ENCODE measurements at places on chromosomes 12 and 14.

GRCh38 chr14:62158779-62159178 is 396.6 kb downstream of the SNAPC1 start:
- no peaks in the 10 kb centered on the region for H3K36me3 ChIP-seq
- no peak overlapping the region for H3K27ac ChIP-seq
- no peak overlapping the region for H3K4me3 ChIP-seq

DNA sequence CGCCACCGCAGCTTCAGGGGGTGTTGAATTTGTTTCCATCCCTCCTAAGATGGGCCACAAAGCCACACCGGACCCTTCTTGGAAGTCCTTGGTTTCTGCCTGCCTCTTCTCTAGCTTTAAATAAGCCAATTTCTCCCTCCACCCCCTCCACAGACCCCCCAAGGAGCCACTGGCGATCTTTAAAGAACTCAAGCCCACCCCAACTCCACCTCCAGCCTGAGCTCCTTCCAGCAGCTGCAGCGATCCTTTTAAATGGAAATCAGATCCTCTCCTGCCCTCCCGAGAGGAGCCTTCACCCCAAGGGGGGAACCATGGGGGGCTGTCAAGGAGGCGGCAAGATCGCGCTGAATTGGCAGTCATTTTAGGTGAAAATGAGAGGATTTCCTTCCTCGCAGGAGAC is 133.1 kb downstream of the NCOR2 start:
- H3K27me3 ChIP-seq, result no peaks in the 10 kb centered on the region
- no peak overlapping the region for H3K27ac ChIP-seq
- DNase-seq, result no peak
- H3K4me1 ChIP-seq, result no peaks in the 10 kb centered on the region
- no peaks in the 10 kb centered on the region for H3K36me3 ChIP-seq

GRCh38 chr12:108666401-108666881 is 32.7 kb upstream of the SELPLG start:
- no peak overlapping the region for H3K4me3 ChIP-seq
- DNase-seq, result peak; percentile 86
- H3K27ac ChIP-seq, result peak overlapping the region; percentile 80
- H3K4me1 ChIP-seq, result peaks cover 61% of the 10 kb centered on the region
- H3K27me3 ChIP-seq, result no peaks in the 10 kb centered on the region

- no peaks in the 10 kb centered on the region for H3K4me1 ChIP-seq
- no peak overlapping the region for H3K4me3 ChIP-seq
- no peaks in the 10 kb centered on the region for H3K36me3 ChIP-seq
- H3K27ac ChIP-seq, result no peak overlapping the region
- H3K27me3 ChIP-seq, result peaks cover 48% of the 10 kb centered on the region
- DNase-seq, result no peak
Measured at GRCh38 chr12:495466-495865, 35.7 kb downstream of the B4GALNT3 start.

- no peaks in the 10 kb centered on the region for H3K4me1 ChIP-seq
- H3K27ac ChIP-seq, result no peak overlapping the region
- H3K36me3 ChIP-seq, result no peaks in the 10 kb centered on the region
Measured at GRCh38 chr14:44180975-44181374, 326.1 kb downstream of the FSCB start.

GRCh38 chr14:96052541-96053247 is 13.5 kb downstream of the C14orf132 start:
- H3K4me1 ChIP-seq, result peaks cover 18% of the 10 kb centered on the region
- H3K4me3 ChIP-seq, result no peak overlapping the region
- H3K27ac ChIP-seq, result peak overlapping the region; percentile 81
- H3K27me3 ChIP-seq, result no peaks in the 10 kb centered on the region
- DNase-seq, result peak; percentile 50
- H3K36me3 ChIP-seq, result no peaks in the 10 kb centered on the region

DNA sequence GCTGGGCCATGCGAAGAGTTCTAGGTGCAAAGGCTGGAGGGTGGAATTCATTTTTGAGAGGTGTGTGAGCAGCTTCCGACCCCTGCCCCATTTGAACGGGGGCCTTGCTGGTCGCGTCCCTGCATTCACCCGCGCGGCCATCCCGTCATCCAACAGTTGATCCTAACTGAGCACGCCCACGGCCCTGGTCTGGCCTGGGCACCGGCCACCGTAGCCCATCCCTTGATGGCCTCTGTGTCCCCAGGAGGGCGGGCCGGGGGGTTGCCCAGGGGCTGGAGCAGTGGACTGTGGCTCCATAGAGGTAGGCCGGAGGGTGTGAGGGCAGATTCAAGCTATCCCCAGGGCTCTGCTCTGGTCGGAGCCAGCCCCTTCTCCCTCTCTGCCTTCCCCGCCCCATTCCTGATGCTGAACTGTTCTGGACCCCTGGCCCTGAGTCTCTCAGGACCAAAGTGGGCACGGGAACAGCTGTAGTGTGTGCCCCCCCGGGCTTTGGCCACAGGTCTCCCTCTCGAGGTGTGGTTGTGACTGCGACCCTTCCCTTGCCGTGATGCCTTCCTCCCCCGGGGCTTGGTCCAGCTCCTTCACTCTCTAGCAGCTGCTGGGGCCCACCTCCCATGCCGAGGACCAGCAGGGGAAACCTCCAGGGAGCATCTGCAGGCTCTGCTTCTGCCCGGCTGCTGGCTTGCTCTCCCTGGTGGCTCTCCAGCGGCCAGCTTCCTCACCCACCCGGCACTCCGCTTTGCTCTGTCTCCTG is 9.1 kb downstream of the MEG3 start:
- no peaks in the 10 kb centered on the region for H3K27me3 ChIP-seq
- DNase-seq, result no peak
- H3K36me3 ChIP-seq, result peaks cover 14% of the 10 kb centered on the region
- no peak overlapping the region for H3K27ac ChIP-seq
- H3K4me3 ChIP-seq, result no peak overlapping the region

DNA sequence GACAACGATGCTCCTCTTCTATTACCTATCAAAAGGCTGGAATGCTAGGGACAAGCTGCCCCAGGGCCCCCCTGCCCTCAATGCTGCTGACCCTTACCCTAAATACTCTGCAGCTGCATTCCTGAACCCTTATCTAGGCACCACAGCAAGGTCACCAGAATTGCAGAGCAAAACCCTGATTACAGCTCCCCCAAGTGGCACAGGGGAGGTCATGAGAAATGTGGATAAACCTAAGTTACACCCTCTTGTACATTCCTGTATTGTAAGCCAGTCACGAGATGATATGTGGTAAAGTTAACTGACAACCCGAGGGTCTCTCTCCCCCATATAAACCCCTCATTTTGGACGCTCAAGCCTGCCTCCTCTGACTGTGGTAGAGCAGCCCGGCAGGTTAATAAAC is 411.8 kb upstream of the STXBP6 start:
- no peaks in the 10 kb centered on the region for H3K4me1 ChIP-seq
- no peak for DNase-seq
- no peak overlapping the region for H3K27ac ChIP-seq
- no peaks in the 10 kb centered on the region for H3K36me3 ChIP-seq
- no peaks in the 10 kb centered on the region for H3K27me3 ChIP-seq

DNA sequence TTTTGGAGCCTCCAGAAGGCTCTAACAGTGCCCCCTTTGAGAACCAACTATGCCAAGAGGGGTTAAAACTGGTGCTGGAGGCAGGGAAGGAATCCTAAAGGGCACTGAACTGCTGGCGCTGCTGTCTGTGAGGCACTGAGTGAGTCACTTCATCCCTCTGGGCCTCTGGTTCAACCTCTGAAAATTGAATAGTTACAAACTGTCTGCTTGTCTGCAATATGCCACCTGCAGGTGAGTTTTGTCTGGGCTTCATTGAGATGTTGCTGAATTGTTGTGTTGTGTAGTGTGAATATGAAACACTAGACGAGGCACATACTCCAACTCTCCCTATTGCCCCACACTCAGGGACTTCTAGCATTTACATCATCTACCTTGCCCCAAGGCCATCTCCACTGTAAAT is 68.0 kb downstream of the GRIN2B start:
- H3K27ac ChIP-seq, result no peak overlapping the region
- no peaks in the 10 kb centered on the region for H3K27me3 ChIP-seq
- no peak overlapping the region for H3K4me3 ChIP-seq
- no peak for DNase-seq
- no peaks in the 10 kb centered on the region for H3K4me1 ChIP-seq
- H3K36me3 ChIP-seq, result no peaks in the 10 kb centered on the region

- H3K4me1 ChIP-seq, result no peaks in the 10 kb centered on the region
- H3K27me3 ChIP-seq, result no peaks in the 10 kb centered on the region
- no peak overlapping the region for H3K4me3 ChIP-seq
Measured at GRCh38 chr14:106846218-106846617, 1319.8 kb downstream of the TMEM121 start.

GRCh38 chr12:126069549-126070165 is 1004.4 kb downstream of the AACS start:
- no peaks in the 10 kb centered on the region for H3K36me3 ChIP-seq
- no peaks in the 10 kb centered on the region for H3K4me1 ChIP-seq
- no peaks in the 10 kb centered on the region for H3K27me3 ChIP-seq
- peak; percentile 32 for DNase-seq

- no peaks in the 10 kb centered on the region for H3K36me3 ChIP-seq
- no peak overlapping the region for H3K27ac ChIP-seq
- no peak for DNase-seq
- H3K27me3 ChIP-seq, result no peaks in the 10 kb centered on the region
Measured at GRCh38 chr14:96486705-96487104, 15.5 kb upstream of the PAPOLA start.

GRCh38 chr12:95848575-95849388 is 10.0 kb upstream of the SNRPF start:
- DNase-seq, result peak; percentile 47
- H3K27ac ChIP-seq, result no peak overlapping the region
- H3K36me3 ChIP-seq, result no peaks in the 10 kb centered on the region
- H3K4me3 ChIP-seq, result no peak overlapping the region
- no peaks in the 10 kb centered on the region for H3K4me1 ChIP-seq
- peaks cover 60% of the 10 kb centered on the region for H3K27me3 ChIP-seq

- peaks cover 8% of the 10 kb centered on the region for H3K4me1 ChIP-seq
- no peak overlapping the region for H3K27ac ChIP-seq
- no peak for DNase-seq
- no peak overlapping the region for H3K4me3 ChIP-seq
- H3K27me3 ChIP-seq, result no peaks in the 10 kb centered on the region
Measured at GRCh38 chr12:95146769-95147168, 70.5 kb downstream of the FGD6 start.
